Muscle of leg (tissue), 16 donors: ENCODE measurements at places on chromosomes 11 and 22.
A peak's percentile ranks its signal among the peaks of the same experiment; 100 is the strongest.

DNA sequence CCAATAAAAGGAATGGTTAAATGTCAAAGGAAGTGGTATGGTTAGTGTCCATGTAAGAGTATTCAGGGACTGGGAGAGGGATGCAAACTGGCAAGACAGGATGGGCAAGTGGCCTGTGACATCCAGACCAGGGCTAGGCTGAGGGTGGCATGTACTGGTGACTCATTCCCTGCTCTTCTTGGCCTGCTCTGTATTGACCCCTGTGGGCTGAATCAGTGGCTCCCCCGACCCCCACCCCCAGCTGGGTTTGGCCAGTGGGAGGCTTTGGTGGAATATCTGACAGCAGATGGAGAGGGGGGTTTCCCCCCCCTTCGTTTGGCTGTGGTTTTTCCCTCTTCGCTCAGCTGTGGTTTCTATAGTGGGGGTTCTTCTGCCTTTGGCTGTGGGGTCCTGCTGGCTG, 87.7 kb downstream of the CSNK2A3 start:
- no peak for DNase-seq

DNA sequence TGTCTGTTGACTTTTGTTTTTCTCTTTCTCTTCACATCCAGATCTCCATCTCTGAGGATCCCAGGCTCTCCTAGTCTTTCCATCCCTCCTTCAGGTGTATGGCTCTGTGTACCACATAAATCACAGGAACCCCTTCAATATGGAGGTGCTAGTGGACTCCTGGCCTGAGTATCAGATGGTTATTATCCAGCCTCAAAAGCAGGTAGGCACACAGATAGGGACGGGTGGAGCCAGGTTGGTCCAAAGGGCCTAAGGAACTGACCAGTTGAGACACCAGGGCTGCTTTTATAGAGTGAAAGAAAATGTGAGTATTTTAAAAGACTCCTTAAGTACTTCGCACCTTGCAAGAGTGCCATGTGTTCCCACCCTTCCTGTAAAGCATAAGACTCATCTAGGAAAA, 39.9 kb downstream of the GLYATL1 start:
- DNase-seq, result no peak

- DNase-seq, result no peak
These were observed 267.7 kb downstream of the LARGE1 start for GRCh38 chr22:33652615-33653014.

DNA sequence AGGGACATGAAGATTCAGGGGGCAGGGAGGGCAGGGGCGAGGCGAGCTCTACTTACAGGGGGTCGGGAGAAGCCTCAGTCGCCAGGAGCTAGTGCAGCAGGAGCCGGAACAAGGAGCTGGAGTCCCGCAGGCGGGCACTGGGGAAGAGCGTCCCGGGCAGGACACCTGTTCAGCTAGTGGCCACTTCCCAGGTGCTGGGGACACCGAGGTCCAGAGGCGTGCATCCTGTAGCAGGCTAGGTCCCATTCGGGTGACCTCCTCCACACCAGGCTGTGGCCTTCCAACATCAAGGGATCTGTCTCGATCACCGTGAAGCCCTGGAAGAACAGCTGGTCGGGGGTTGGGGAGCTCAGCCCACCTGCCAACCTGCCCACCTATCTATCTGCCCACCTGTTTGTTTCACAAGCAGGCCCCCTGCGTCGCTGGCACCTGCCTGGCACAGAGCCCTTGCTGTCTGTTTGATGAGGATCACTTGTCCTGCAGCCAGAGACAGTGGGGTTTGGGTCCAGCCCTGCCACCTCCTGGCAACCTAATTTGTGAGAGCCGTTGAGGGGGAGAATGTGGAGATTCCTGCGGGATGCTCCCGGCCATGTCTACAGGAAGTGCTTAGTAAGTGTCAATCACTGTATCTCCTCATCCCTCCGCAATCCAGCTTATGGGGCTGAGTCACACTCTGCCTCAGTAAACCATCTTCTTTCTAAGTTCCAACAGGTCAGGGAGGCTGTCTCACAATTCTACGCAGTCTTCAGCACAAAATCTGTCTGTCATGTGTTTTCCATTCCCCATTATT, 940.9 kb downstream of the BRD1 start:
- no peak for DNase-seq

- DNase-seq, result no peak
These were observed 4.0 kb upstream of the SCN4B start for GRCh38 chr11:118156531-118157185.

- no peak for DNase-seq
These were observed 118.8 kb downstream of the MPPED1 start for GRCh38 chr22:43530349-43531201.

- no peak for DNase-seq
These were observed 152.9 kb downstream of the SNX19 start for GRCh38 chr11:130763087-130763980.

GRCh38 chr11:57567515-57568329, at the start of gene UBE2L6:
TSS of gene UBE2L6 (minus strand) at chr11:57567672. CDS start at chr11:57567611, 61 bp downstream.
- DNase-seq, result peak; percentile 68

GRCh38 chr11:72024069-72024754, 25.5 kb downstream of the IL18BP start:
- no peak for DNase-seq

- DNase-seq, result peak; percentile 75
These were observed 879 bp downstream of the TMEM121B start for GRCh38 chr22:17120281-17120680.
